ENCODE measurements at places on chromosomes 1 and 21.

DNA sequence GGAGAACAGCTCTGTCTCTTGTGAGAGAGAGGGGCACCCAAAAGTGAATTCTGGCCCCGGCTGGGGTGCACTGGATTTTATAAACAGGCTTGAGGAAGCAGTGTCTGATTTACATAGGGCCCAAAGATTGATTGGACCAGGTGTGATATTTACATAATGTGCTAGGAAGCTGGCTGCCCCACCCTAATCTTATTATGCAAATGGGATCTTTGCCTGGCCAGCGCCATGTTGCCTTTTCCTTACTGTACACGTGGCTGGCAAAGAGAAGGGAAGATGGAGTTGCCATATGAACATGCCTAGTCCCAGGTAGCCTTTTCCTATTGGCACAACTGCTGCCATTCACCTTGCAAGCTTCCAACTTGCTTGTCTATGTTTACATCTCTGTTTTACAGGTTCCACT lies 29.0 kb upstream of the CFHR4 start:
- no peak for DNase-seq

DNA sequence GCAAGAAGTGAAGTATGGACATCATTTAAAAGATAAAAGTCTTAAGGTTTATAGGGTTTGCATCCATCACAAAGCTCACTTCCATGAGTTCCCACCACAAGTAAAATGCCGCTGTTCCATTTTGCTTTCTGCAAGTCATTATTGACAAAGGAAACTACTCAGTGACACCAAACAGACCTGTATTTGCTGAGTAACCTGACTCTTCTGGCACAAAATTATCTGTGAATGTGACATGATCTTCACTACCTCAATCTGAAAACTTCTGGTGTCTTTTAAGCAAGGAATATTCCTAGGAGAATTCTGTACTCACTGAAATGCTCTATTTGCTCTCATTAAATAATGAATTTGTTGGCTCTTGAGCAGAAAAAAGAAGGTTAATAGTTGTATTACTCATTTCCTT lies 1077.4 kb upstream of the ADGRL4 start:
- DNase-seq: no peak

- DNase-seq: no peak
Measured at GRCh38 chr21:8989721-8990325, 1531.6 kb upstream of the TPTE start.

GRCh38 chr1:240766831-240767230 lies 154.9 kb upstream of the GREM2 start:
- DNase-seq: peak; percentile 6

- no peak for DNase-seq
Measured at GRCh38 chr1:57258557-57259325, 165.1 kb downstream of the DAB1 start.

DNA sequence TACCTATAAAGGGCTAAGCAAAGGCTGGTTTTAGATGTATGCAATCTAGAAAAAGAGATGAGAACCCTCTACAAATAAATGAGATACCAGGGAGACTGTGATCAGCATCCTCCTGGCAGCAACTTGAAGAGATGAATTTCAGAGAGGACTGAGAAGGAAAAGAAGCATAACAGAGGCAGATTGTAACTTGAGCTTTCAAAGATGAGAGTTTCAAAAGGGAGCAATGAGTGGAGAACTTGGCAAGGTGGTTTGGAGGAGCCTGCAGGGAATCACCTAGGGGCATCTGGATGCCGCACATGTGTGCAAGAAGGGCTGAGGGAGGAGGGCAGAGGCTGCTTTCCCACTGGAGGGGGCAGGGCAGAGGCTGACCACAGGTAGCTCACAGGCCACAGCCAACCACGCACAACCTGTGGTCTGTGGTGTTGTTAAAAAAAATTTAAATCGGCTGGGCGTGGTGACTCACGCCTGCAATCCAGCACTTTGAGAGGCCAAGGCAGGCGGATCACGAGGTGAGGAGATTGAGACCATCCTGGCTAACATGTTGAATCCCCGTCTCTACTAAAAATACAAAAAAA lies 50.2 kb downstream of the PCNX2 start:
- DNase-seq: no peak

DNA sequence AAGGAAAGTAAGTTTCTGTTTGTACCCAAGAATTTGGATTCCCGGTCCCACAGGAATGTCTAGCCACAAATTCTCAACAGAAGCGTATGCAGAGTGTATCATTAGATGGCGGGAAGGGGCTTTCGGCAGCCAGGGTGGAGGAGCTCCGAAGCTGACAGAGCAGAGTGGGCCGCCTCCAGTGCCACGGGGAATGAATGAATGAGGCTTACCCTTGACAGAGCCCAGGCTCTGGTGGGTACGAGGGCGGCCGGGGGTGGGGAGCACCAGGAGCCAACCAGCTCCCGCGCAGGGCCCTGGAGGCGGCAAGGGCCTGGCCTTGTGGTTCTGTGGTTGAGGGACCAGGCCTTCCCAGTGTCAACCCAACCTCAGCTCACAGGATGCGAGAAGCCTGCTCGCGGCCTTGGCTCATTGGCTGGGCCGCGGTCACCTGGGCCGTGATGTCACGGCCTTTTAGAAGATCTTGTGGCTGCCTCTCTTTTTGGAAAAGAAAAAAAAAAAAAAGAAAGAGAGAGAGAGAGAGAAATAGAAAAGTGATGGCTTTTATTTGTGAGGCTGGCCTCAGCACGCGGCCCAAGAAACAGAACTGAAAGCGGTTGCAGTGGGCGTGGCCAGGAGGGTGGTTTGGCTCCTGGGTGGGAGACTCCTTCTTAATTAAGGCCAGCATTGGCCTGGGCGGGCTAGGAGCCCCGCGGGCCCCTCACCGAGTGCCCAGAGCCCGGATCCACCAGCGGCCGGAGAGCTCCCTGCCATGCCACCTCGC lies 34.9 kb upstream of the RUNX3 start:
- no peak for DNase-seq

DNA sequence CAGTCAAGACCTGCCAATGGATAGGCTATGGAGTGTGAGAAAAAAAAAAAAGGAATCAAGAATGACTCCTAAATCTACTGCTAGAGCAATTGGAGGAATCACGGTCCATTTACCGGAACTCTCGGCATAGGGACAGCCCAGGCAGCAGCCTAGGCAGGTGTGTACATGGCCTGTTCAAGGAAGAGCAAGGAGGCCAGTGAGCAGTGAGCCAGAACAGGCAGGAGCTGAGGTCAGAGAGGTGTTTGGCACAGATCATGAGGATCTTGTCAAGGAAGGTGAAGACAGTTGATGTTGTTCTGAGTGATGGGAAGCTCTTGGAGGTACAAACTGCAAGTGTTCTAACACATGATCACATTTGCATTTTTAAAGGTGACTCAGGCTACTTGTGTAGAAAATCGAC lies 40.6 kb upstream of the HHAT start:
- DNase-seq: no peak

DNA sequence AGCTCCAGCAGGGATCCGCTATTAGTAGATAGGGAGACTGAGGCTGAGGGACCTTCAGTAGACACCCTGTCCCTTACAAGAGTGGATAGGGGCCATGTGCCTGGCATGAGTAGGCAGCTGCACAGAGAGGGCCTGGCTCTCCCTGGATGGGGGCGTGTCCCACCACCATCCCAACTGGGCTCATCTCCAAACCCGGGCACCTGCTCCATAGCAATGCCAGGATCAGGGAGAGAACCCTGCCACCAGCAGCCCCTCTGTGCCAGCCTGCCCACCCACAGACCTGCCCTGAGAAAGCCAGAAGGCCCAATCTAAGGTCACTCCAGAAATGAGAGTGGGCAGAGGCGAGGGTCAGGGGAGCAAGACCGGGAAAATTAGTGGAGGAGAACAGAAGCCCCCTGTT lies 121.3 kb downstream of the GRIK3 start:
- DNase-seq: peak; percentile 12

DNA sequence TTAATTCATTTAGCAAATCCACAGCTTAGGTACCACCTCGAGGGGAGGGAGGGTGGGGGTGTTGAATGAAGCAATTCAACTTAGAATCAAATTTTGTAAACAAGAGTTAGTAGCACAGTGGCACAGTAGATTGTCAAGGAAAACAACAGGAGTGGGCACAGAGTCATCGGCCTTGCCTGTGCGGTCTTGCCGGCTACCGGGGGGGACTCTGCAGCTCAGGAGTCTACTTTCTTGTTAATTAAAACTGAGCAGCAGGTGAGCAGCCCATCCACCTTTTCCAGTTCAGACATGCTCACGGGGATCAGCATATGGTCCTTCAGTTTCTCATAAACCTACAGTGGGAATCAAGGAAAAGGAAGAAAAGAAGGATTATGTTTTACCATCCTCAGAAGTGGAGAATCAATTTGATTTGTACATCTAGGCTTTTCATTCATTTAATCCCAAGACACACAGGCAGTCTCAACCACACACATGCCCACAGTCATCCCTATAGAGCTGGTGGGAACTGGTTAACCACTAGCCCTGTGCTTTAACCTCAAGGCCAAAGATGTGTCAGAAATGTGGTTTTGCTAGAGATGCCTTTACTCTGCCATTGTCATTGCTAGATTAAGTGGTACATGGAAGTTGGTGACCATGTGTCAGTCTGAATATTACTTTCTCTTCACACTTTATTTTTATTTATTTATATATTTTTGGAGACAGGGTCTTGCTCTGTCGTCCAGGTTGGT lies 45.0 kb upstream of the BCL10 start:
- DNase-seq: no peak

- no peak for DNase-seq
Measured at GRCh38 chr1:206742719-206743383, 27.7 kb upstream of the IL19 start.

DNA sequence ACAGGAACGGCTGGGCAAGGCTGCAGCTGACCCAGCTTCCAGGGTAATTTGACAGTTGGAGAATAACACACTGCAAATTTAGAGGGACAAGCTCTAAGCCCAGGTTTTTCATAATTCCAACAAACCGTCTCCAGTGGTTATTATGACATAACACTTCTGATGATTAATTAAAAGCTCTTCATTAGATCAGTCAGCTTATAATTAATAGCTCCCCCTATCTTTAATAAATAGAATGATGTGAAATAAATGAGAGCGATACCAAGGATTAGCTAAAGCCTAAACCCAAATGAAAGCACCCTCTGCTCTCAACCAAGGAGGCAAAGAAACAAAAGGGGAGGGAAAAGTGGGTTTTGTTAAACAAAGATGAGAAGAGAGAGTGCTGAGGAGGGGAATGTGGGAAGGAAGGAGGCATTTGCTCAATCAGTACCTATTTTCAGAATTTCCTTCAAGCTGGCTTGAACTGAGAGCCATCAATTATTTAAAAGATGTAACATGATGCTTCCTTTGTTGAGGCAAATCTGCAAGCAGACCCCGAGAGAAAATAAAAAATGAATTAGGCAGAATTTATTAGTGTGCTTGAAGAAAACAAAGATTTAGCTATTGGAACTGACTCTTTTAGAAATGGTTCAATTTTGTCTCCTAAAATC lies 221.8 kb upstream of the ESRRG start:
- no peak for DNase-seq

GRCh38 chr1:108200687-108201051 lies 526 bp upstream of the SLC25A24 start:
- peak; percentile 48 for DNase-seq

- no peak for DNase-seq
Measured at GRCh38 chr1:19646377-19647319, 2.5 kb downstream of the NBL1 start.

DNA sequence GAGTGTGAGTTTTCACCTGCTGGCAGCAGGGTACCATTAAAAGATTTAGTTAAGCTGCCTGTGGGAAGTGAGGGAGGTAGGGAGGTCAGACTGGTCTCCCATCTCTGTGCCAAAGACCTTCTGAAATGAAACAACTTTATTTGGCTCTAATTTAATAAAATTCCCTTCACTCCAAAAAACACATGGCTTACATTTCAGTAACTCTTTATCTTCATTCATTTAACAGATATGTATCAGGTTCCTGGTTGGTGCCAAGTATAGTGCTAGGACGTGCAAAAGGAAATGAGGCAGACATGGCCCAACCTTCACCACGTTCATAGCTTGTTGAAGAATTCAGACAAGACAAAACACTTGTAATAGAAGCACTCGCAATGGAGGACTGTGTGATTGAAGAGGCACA lies 282.3 kb downstream of the SEC16B start:
- no peak for DNase-seq

DNA sequence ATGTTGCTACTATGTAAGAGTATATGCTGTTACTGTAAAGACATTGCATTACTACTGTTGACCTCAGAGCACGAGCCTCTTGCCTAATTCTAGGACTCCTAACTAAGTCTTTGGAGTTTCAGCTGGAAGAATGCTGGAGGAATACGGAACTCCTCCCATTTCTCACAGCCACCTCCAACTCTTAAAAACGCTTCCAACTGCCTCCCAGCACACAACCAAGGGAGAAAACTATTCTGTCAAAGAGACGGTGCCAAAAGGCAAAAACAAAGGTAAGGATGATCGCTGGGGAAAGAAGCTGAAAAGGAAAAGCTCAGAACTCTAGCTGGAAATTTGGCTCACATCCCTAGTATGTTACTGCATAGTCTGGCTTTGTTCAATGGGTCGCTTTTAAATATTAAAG lies at the start of gene FMO2:
TSS of gene FMO2 (plus strand) at position 210 of the 400 bp plus-strand sequence. CDS start 414 bp downstream, outside the sequence.
- peak; percentile 69 for DNase-seq

DNA sequence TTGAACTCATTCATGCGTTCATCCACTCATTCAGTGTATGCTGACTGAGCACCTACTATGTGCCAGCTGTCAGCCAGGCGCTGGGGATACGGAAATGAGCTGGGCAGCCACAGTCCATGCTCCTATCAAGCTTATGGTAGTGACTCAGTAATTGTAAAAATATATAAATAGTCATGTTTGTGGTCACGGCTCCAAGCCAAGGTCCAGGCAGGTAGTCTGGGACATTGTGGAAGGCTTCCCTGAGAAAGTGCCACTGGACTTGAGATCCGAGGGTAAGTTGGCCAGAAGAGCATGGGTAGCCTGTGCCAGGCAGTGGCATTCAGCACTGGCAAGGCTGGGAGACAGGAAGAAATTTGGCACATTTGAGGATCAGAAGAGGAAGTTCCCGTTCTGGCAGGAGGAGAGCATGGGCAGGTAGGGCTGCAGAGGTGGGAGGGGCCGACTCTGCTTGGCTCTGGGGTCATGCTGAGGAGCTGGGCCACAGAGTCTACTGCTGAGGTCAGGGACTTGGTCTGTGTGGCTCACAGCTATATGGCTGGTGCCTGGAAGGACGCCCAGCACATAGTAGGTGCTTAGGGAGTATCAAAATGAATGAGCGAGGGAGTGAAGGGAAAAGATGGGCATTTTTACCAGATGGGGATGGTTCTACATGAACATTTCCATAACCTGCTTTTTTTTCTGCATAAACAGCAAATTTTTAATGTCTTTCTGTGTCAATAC lies 6.9 kb downstream of the PTPRF start:
- DNase-seq: no peak

GRCh38 chr1:96364576-96364975 lies 357.0 kb upstream of the PTBP2 start:
- no peak for DNase-seq

GRCh38 chr1:165284454-165284853 lies 72.1 kb downstream of the LMX1A start:
- DNase-seq: no peak

- DNase-seq: no peak
Measured at GRCh38 chr1:85654066-85654782, 54.0 kb downstream of the ZNHIT6 start.

DNA sequence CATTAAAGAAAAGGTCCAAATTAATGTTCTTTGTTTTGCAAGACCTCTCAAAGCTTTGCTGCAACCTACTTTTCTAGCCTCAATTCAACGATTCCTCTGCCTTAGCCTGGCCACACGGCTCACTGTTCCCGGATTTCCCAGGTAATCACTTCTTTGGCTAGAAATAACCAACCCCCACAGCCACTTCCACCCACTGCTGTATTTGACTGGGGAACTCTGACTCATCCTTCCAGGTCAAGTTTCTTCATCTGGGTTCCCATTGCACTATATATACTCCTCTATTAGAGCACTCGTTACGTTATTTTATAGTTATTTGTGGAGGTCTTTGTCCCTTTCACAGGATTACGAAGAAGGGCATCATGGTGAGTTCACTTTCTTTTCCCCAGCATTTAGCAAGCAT lies 185.9 kb downstream of the CACNA1E start:
- no peak for DNase-seq
